ENCODE measurements at places on chromosomes 6 and 20.

DNA sequence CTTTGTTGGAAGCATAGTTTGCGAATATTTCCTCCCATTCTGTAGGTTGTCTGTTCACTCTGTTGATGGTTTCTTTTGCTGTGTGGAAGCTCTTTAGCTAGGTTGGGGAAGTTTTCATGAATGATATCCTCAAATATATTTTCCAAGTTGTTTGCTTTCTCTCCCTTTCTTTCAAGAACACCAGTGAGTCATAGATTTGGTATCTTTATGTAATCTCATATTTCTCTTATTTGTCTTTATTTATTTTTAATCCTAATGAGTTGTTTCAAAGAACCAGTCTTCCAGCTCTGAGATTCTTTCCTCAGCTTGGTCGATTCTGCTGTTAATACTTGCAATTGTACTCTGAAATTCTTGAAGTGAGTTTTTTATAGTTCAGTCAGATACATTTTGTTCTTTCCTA, 628.0 kb upstream of the ID4 start:
- DNase-seq = no peak

DNA sequence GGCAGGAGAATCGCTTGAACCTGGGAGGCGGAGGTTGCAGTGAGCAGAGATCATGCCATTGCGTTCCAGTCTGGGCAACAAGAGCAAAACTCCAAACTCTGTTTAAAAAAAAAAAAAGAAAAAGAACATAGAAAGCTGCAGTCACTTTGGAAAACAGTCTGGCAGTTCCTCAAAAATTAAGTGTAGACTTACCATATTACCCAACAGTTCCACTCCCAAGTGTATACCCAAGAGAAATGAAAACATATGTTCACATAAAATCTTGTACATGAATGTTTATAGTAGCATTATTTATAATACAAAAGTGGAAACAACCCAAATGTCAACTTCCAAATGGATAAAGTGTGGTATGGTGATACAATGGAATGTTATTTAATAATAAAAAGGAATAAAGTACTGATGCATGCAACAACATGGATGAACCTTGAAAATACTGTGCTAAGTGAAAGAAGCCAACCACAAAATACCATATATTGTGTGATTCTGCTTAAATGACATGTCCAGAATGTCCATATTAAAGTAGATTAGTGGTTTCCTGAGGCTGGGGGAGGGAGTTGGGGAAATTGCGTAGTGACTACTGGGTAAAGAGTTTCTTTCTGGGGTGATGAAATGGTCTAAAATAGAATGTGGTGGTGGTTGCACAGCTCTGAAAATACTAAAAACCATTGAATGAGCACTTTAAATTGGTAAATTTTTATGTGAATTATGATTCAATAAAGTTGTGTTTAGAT, 62.9 kb downstream of the SUN5 start:
- no peak for DNase-seq

DNA sequence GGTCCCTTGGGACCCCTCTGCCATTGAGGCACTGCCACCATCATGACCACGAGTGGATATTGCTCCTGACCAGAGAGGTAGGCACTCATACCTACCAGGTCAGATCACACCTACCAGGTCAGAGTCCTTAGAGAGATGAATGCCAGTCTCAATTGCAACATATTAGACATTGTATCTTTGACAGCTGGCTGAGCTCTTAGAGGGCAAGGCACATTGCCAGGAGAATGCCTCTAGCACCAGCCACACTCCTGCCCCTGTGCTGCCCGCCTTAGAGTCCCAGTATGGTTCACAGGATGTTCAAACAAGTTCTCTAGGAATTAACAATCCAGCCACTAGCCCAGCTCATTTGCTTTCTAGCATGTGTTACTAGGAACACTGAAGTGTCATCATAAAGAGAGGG, 65.9 kb downstream of the TMEM244 start:
- DNase-seq = no peak

DNA sequence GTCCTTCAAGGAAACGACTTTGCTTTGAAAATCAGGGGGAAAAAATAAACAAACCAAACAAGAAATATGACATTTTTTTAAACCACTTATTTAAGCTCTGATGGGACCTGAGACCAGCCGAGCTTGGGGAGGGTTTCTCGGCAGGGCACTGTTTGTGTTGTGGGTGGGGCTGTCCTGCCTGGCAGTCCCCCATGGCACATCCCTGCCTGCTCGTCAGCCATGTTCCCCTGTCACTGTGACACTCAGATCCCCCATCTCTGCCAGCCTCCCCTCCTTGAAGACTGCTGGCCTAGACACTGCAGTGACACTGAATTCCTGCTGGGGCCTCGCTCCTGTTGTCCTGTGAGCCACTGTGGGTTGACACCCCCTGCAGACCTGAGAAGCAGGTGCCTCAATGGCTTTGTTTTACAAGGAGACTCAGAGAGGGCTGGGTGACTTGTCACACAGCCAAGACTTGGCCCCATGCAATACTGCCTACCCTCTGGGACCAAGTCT, 95.1 kb upstream of the PTPN1 start:
- no peak for DNase-seq

DNA sequence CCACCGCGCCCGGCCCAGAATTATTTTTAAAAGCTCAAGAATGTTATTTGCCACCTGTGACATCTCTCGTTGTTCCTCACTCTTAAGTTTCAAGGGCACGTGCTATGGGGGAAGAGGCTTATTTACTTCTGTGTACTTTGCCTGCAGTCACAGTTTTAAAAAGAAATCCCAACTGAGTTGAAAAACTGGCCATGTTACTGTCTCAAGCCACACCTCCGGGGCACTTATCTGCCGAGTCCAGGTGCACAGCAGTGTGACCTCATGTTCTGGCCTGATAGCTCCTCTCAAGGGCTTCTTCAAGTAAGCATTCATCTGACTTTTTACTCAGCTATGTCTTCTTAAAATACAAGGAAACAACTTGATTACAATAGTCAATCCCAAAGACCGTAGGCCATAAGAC, 34.5 kb downstream of the SHLD1 start:
- no peak for DNase-seq

- DNase-seq = no peak
Measured at GRCh38 chr6:290111-290922, 2.0 kb upstream of the DUSP22 start.
